ENCODE measurements at places on chromosomes 7 and 10. TPM values are rescaled to one million over a fixed set of nuclear protein-coding genes. Genes with fewer than 3 reads are reported as not detected.

SH2D4B gene
- total RNA-seq, result not detected

CYP2E1 gene
- total RNA-seq, result 1.3 TPM

THSD7A gene
- 2.0 TPM for total RNA-seq

ABCB1 gene
- total RNA-seq, result 5.9 TPM

PHKG1 gene
- total RNA-seq, result 25.3 TPM

TFEC gene
- 3.5 TPM for total RNA-seq

SDK1 gene
- 2.0 TPM for total RNA-seq

TRIL gene
- 6.0 TPM for total RNA-seq
